ENCODE measurements at places on chromosomes 2 and 18.

DNA sequence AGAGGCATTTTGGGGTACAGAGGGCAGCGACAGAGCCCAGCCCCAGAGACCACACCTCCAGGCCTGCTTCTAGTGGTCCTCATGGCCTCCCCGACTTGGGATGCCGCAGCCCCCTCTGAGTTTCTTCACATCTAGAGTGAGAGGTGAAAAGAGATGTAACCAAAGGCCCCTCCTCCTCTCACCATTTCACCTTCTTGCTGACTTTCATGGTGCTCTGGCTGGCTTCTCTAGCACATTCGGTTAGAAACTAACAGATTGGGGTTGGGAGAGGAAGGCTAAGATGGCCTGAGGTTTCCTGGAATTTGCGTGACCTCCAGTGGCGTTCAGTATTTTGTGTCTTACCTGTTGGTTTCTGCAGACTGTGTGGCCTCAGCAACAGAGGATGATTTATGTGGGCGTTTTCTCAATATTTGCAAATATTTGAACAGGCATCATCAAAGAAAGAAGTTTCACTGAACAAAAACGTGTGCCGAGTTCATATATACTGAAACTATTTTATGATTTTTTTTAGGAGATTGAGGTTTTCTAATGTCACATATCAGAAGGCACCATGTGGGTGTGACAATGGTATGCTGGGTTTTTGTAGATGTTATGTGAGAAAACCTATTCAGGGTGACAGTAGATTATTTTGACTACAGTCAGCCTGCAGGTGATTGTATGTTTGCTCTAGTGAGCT lies 69.9 kb upstream of the BCL2L11 start:
- no peak for DNase-seq

- DNase-seq = no peak
Measured at GRCh38 chr2:52117299-52117698, 1085.4 kb upstream of the NRXN1 start.

DNA sequence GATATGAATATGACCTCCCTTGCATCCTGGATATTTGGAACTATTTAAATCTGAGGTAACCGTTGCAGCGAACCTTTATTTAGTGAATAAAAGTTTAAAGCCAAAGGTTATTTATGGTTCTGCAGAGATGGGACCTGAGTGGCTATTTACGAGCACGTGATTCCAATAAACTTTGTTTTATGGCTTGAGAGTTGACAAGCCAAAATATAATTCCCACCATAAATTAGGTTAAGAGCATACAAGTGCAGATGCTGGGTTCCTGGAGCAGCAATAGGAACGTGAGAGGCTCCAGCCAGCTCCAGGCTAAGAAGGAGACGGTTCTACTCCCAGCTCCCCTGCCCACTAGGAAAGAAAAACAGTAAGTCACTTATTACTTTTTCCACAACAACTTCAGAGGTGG lies 5.2 kb upstream of the HOXD4 start:
- peak; percentile 73 for DNase-seq

DNA sequence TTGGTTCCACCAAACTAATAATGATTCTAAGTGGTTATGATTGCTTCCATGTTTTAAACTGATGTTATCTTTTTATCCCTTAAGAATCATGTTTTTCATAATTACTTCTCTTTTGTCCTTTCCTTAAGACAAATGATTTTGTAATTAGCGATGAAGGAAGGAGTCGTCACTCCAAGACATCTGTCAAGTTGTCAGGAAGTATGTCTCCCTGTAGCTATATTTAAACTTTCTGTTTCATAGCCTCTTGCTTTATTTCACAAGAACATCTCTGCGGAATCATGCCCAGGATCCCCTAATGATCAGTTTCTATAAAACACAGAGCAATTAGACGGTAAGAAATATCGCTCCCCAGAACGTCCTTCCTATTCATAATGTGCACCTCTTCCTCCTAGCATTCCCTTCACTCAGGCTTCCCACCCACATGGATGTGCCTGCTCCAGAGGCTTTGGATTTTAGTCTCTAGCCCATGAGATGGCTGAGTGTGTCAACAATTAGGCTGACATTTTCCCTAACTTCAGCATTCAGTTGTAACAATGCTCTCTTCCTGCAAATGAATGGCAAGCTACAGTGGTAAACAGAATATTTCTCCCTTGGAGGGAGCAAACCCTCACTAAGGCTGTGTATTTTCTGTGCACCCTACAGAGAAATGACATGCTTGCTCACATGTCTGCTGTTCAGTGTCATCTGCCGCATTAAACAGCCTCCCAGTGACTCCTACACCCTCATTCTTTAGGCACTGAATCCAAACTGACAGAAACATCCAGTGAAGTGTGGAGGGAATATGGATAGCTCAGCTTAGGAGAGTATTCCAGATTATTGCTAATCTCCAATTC lies 879.6 kb upstream of the CELF4 start:
- DNase-seq = no peak

DNA sequence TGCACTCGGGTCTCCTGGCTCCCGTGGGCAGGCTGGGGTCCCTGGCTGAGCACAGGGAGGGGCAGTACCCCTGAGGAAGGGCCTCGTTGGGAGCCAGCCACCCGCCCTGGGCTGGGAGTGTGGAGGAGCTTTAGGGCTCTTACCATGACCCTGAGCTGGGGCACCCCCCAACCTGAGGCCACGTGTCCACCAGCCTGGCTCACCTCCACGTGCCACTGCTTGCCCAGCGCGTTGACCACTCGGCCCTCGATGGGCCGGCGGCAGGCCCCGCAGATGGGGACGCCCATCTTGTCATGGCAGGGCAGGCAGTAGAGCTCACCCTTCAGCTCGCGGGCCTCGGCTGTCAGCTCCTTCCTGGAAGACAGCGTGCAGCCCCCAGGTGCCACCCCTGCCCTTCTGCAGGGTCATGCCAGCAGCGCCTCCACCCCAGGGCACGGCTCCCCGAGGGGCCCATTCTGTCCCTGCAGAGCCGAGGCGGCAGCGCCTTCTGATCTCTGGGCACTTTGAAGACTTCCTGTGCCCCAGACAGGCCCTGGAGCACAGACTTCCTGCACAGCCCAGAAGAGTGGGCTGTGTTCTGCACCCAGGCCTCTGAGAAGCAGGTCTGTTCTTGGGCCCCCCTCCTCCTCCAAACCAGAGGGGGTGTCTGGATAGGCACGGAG lies 4.0 kb upstream of the GPR17 start:
- DNase-seq = no peak

DNA sequence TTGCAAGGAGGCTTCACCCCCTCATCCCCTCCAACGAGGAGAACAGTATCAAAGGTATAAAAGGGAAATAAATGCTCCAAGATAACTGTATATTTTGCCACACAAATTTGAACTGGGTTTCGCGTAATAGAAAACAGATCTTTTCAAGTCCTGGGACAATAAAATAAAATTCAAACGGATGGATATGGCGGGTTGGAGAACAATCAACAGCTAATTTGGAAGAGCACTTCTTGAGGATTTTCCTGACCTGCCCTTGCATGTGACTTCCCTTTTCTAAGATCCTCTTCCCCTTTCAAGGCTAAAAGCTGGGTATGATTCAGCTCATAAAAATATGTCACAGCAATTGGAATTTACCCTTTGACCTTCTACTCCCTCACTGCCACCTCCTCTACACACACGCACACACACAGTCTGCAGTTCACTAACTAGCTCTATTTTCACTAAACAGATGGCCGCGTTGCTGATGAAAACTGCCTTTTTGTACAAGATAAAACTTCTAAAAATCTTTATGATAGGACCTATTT lies 386.9 kb downstream of the FIGN start:
- peak; percentile 8 for DNase-seq

GRCh38 chr18:58034370-58034769 lies 9.7 kb upstream of the NEDD4L start:
- no peak for DNase-seq

GRCh38 chr18:6486764-6487426 lies 72.2 kb upstream of the L3MBTL4 start:
- no peak for DNase-seq

DNA sequence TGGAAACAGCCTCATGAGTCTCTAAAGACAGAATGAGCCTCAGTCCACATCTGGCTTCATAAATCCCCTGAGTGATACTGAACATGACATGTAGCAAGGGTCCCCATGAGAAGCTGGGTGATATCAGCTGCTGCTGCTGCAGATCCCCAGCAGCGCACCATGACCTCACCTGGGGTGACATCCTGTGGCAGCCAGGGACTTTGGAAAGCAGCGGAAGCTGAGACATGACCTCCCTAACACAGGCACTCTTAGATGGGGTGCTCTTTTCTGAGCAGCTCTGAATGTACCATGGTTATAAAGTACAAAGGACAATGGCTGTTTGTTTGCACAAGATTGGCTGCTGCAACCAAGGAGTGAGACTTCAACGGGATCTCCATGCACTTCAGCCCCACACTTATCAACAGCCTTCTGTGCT lies 74.7 kb upstream of the TMEM200C start:
- no peak for DNase-seq

DNA sequence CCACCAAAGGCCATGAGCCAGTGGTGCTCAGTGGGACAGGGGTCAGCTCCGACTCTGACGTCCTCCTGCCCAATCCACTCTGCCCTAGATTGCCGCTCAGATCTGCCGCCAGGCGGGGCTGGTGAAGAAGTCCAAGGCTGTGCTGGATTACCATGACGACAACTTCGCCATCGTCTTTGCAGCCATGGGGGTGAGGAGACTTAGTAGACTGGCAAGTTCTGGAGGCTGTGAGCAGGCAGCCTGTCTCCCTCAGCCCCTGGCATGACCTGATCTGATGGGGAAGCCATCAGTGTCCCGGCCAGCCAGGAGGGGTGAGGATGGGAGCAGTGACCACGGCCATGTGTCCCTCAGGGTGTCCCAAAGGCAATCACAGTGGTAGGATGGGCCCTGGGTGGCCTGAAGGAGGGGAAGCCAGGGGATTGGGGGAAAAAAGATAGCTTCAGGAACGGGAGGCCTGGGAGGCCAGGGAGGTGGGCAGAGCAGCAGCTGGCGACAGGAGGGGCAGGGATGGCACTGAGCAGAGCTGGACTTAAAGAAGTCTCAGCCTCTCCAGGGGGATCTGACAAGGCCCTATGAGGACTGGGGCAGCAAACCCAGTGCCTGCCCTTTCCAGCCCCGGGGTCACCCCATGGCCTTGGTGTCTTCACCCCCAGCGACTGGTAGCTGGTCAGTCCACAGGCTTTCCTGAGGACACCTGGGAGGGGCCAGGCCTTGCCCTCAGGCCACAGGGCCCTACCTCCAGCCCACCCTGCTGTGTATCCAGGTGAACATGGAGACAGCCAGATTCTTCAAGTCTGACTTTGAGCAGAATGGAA lies 17.4 kb upstream of the ANKRD53 start:
- DNase-seq = no peak

- no peak for DNase-seq
Measured at GRCh38 chr18:45464619-45465018, 150.7 kb upstream of the SLC14A2 start.

GRCh38 chr18:29892960-29893558 lies 1149.5 kb downstream of the DSC3 start:
- no peak for DNase-seq

DNA sequence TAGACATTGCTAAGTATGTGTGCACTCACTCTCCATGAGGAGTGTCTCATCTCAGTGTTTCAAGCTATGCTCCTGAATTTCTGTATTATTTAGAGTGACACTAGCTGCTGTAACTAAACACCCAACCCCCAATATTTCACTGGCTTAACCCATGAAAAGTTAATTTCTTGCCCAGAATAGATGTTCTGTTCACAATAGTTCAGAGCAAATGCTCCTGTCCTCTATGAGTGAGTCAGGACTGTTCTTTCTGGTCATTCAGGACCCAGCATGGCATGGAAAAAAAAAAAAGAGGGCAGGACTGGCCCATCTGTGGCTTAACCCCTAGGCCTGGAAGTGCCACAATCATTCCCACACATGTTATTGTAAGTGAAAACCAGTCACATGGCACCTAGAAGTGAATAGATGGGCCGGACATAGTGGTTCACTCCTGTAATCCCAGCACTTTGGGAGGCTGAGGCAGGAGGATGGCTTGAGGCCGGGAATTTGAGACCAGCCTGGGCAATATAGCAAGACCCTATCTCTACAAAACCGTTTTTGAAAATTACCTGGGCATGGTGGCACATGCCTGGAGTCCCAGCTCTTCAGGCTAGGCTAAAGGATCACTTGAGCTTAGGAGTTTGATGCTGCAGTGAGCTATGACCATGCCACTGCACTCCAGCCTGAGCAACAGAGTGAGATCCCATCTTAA lies 663.6 kb downstream of the IRS1 start:
- DNase-seq = no peak

DNA sequence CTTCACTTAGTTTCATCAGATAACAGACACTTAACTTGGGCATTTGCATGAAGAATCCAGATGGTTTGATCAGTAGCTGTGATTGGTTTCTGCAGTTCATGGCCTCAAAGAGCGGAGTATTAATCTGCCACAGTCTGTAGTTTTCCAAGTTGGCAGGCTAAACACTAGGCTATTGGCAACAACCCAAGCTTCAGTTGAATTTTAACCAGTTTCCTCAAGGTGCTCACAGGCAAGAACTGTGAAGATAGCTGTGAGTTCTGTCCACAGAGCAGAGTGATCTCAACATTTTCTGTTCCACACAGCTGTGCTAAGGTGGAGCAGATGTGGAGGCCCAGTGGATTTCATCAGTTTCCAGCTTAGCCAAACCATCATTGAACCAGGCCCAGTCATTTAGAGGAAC lies 469.5 kb upstream of the LINC00305 start:
- DNase-seq = no peak

GRCh38 chr2:60479226-60480088 lies 74.0 kb downstream of the BCL11A start:
- no peak for DNase-seq

DNA sequence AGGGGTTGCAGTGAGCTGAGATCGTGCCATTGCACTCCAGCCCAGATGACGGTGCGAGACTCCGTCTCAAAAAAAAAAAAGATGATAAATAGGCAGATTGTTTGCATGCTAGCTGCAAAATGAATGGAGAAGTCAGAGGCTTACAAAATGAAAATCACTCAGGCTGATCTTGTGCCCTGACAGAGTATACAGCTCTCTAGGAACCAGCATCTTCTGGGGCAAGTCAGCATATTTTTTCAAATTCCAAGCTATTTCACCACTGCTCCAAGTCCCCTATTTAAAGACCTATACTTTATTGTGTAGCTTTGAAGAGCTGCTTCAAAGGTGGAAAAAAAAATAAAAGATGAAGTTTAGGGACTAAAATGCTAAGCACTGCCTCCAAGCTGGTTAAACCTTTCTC lies 6.1 kb downstream of the E2F6 start:
- DNase-seq = no peak
